ENCODE measurements at places on chromosomes 1 and 21.

DNA sequence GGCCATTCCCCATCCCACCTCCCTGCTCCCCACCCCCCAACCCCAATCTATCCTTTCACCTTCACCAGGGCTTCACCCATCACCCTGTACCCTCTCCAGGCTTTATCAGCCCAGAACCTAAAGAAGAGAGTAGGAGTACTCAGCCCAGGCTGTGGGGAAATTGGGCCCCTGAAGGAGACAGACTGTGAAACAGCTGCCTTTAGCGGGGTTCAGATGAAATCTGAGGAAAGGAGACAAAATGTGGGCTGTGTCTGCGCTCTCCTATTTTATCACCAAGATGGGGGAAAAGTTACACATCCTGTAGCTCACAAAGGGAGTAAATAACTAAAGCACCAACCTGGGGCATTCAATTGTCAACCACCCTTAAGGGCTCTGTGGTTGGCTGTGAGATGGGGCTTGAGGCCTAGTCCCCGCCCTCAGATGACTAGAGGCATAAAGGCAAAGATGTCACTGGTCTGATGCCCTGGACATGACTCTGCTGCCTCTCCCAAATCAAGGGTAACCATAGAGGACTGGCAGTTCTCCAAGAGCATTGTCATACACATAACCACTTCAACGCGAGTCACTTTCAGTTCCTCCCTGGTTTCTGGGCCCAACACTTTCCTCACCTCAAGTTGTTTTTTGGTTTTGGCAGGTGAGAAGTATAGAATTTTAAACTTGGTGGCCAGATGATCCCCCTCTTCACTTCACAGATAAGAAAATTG, 30.0 kb downstream of the SLC27A3 start:
- peak; percentile 91 for DNase-seq

- DNase-seq: no peak
Observed at GRCh38 chr1:41726899-41727748, 191.6 kb downstream of the HIVEP3 start.

GRCh38 chr1:90959352-90960206, 62.3 kb downstream of the ZNF644 start:
- DNase-seq: no peak

DNA sequence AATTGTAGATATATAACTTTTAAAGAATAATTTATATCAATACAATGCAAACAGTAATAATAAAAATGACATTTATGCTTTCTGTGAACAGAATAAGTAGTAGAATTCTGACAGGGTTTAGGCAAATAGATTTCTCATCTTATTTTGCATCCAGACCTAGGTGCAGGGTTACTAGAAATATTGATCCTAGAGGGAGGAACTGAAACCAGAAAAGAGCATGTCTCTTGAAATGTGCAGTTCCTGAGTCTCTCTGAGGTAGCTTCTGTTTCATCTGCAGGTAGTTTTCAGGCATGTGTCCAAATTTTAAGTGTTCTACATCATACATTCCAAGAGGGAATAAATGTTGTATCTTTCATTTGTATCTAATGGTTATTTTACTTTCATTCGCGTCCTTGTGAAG, 631.9 kb upstream of the ADGRL4 start:
- DNase-seq: no peak

DNA sequence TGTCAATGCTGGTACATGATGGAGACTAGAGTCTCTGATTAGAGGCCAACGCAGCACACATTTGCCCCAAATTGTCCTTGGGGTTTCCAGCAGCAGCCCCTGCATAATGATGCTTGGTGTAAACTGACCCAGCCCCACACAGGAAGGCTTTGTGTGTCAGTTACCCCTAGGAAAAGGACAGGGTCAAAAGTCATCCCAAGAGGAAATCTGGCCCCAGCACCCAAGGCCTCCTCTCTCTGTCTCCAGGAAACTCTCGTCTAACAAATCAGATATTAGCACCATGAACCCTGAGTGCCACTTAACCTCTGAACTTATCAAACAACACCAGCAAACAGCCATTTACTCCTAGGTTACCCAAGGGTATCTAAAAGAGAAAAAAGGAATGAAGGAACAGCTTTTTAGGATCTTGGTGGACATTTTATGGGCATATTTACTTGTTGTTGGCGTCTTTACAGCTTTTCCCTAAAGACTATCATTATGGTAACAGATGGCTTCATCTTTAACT, 84.5 kb downstream of the PSMG1 start:
- no peak for DNase-seq

Measured in fibroblast of skin of scalp (primary cell).